CD4-positive, alpha-beta T cell treated with Interleukin-2 at 100 ng/mL for 4 hours (primary cell): ENCODE measurements at places on chromosomes 16 and 17.

GRCh38 chr17:46984341-46984740 lies 5.3 kb upstream of the RPRML start:
- DNase-seq, result no peak

GRCh38 chr16:47644661-47645060 lies 183.5 kb downstream of the PHKB start:
- DNase-seq, result no peak

DNA sequence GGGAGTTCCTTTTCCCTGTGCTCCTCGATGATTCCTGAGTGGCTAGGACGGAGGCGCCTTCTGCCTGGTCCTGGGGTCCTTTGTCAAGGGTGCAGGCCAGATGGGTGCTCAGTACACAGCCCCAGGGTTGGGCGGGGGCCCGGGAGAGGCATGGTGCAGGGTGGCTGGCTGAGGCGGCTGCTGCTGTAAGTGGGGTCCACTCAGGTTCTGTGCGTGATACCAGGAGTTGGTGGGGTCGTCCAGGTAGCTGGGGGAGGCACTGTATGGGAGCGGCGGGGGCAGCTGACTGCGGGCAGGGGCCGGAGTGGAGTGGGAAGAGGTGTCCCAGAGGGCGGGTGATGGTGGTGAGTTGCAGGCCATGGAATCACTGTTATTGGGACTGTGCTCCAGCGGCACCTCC lies 3.6 kb downstream of the DLX3 start:
- no peak for DNase-seq

DNA sequence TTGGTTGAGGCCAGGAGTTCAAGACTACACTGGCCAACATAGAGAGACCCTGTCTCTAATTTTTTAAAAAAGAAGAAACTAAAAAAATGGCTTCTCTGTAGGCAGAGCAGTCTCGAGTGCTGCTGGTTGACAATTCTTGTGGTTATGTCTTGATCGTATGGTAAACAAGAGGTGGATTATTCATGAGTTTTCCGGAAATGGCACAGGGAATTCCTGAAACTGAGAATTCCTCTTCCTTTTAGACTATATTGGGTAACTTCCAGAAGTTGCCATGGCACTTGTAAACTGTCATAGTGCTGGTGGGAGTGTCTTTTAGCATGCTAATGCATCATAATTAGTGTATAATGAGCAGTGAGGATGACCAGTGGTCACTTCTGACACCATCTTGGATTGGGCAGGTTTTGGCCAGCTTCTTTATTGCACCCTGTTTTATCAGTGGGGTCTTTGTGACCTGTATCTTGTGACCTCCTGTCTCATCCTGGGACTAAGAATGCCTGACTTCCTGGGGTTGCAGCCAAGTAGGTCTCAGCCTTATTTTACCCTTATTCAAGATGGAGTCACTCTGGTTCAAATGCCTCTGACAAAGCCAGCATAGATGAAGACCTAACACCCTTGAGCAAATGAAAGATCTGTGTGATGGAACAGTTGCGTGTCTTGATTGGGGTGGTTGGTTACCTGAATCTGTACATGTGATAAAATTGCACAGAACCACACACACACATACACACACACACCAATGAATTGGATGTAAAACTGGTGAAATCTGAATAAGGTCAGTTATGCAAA lies 30.2 kb downstream of the BMERB1 start:
- no peak for DNase-seq

- DNase-seq, result peak; percentile 16
Measured at GRCh38 chr17:28946239-28946638, 5.1 kb downstream of the PHF12 start.

- no peak for DNase-seq
Measured at GRCh38 chr17:78346605-78347250, 13.1 kb downstream of the SOCS3 start.

DNA sequence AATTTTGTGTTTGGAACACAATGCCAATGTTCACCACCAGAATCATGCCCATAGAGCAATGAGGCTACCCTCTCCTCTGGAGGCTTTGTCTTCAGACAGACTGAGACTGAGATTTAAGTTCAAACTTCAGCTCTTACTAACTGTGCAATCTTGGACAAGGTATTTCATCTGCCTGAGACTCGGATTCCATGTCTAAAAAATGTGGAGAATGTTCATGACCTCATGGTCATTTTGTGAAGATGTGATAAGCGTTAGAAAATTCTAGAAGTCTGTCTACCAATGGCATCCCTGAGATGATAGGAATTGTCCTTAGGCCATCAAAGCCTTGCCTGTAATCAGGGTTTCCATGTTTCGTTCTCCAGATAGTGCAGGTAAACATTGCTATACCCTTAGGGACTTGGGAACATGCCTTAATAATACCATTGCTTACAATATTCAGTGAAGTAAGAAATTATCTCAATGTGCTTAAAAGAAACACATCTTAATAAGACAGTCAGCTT lies 388.2 kb upstream of the MAF start:
- no peak for DNase-seq

GRCh38 chr17:76432004-76432403 lies 20.9 kb downstream of the UBE2O start:
- DNase-seq, result no peak

- peak; percentile 20 for DNase-seq
Measured at GRCh38 chr17:60102632-60103096, 23.9 kb upstream of the HEATR6 start.

DNA sequence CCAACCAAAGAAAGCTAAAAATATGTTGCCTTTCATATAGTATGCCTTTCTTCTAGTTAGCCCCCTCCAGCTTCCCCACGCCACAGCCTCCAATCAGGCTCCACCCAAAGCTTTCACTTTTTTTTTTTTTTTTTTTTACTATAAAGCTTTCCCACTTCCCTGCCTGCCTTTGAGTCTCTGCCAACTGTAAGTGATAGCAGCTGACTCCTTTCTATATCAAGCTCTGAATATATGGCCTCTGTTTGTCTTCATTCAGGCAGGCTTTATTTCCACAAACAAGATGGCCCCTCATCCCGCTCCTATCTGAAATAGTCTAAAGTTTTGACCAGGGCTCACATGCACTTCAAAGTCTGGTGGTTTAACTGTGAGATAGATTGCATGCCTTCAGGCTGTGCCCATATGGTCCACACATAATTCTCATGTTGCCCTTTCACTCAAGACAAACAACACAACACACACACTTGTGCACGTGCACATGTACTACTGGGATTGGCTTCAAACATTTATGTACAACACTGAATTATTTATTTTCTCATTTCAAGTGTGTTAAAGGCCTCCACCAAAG lies 39.8 kb upstream of the DYNLRB2 start:
- no peak for DNase-seq

DNA sequence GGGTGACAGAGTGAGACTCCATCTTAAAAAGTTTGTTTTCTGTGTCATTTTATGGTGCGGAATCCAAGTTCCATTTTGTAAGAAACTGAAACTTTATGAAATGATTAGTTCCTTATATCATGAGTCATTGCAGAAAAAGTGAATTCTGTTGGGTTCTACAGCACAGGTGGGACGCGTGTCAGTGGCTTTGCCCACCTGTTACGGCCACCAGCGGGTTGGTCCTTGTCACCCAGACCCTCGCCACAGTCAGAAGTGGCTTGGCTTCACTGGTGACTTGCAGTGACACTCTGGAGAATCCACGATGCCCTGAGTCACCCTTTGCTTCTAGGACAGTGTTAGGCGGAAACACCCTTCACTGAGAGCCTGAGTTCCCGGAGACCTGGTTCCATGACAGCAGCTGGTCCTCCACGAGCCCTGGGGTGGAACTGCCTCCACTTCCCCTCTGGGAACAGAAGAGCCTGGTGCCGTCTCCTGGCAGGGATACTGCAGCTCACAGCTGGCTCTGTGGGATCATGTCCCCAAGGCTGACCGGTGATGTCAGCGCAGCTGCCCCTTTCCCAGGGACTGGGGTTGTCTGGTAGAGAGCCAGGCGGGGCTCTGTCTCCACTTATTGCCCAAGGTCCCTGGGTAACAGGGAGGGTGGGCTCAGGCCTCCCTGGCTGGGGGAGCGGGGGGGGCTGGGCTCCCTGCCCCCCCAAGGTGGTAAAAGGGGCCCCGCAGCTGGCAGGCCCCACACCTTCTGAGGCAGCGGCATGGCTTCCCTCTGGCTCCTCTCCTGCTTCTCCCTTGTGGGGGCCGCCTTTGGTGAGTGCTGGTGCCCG lies at the start of gene CTRB1:
TSS of gene CTRB1 (plus strand) at position 733 of the 821 bp plus-strand sequence. CDS start at position 753, 20 bp downstream.
- DNase-seq, result no peak

DNA sequence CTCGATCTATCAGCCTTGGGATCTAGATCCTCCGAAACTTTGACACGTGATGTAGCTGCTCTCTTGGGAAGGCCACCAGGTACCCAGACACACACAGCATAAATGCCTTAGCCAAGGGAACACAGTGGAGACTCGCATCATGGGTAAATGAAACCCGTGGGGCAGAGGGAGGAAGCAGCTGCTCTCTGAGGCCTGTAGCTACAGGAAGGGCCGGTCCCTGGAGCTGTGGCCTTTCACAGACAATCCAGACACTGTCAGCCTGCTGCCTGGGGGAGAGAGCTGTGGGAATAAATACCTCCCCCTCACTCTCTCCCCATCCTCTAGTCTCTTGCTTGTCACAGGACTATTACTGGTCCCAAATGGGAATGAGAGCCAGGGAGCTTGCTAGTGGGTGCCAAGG lies 351.2 kb downstream of the UTP18 start:
- DNase-seq, result no peak

DNA sequence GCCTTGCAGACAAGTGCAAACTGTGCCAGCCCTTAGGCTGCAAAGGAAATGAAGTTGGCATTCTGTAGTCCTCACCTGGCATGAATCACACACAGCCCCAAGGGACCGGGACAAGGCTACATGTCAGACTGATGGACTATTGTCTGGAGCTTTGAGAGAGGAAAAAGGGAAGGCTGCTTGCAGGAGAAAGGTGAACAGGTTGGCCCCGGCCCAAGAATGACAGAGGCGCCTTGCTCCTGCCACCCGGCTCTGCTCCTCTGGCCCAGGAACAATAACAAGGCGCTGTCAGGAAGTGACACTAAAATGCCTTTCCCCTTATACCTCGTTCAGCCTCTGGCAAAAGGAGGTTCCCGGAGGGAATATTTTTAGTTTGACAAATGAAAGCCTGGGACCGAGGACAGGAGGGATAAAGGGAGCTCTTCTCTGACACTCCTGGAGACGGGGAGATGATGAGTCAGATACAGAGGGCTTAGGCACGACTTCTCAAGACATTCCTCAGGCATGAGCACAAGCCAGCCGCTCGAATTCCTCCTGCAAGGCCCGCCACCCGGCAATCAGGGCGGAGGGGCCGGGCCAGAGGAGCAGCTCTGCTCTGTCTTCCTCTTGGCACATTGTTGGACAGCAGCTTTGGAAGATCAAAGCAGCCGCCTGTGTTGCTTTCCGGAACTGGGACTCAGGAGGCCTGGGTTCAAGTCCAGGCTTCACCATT lies 105.8 kb downstream of the NOG start:
- DNase-seq, result no peak

DNA sequence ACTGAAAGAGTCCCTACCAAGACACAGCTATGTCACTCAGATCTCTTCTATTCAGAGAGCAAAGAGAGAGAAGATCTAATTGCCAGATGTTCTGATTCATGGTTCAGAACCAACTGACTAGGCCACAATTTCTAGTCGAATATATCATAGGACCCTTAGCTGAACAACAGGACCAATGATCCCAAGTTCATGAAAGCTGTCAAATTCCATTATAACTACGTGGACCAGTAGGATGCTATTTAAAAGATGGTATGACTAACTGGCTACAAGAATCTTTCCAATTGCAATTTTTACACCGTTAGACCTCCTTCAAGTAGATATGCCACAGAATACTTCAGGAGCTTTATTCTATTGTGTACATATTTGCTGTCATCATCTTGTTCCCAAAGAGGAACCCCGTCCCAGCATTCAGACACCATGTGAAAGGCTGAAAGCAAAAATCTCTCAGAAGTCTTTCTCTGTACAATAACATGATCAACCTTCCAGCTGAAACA lies 26.0 kb downstream of the DCUN1D3 start:
- DNase-seq, result no peak

- DNase-seq, result no peak
Measured at GRCh38 chr17:39200957-39201510, 951 bp downstream of the RPL19 start.

DNA sequence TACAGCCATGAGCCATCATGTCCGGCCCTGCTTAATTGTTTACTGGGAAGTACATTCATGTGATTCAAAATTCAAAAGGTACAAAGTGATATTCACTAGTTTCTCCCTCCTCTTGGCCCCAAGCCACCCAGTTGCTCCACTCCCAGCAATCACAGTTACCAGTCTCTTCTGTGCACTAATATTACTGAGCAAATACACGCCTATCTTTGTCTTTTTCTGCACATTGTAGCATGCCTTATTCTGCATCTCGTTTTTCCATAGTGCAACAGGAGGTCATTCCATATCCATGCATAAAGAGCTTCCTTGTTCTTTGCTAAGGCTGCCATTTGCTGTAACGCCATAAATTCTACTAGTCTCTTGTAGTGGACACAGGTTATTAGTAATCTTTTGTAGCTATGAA lies 2.2 kb upstream of the ALOX15 start:
- DNase-seq, result no peak

DNA sequence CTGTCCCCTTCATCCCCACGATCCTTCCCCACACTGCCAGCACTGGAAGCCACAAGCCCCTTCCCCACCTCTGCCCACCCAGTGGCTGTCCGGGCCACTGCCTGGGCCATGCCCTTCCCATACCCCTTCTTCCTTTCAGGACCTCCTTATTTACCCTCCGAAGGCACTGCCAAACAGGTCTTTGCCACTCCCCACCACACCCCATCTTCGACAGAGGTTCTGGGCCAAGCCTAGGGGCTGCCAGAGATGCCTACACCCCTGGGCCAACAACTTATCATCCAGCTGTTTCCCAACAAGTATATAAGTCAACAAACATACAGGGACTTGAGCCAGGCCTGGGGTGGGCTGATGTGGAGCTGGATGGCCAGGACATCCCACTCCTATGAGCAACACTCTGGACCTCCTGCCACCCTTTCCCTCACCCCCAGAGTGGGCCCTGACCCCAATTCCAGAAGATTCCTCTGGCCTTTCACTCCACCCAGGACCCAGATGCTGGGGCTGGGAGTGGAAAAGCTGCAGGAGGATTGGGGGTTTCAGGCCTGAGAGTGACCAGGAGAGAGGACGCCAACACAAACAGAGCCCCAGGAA lies 1.5 kb upstream of the PPP1R1B start:
- no peak for DNase-seq

GRCh38 chr17:31806921-31807320 lies 52.1 kb downstream of the COPRS start:
- DNase-seq, result no peak

DNA sequence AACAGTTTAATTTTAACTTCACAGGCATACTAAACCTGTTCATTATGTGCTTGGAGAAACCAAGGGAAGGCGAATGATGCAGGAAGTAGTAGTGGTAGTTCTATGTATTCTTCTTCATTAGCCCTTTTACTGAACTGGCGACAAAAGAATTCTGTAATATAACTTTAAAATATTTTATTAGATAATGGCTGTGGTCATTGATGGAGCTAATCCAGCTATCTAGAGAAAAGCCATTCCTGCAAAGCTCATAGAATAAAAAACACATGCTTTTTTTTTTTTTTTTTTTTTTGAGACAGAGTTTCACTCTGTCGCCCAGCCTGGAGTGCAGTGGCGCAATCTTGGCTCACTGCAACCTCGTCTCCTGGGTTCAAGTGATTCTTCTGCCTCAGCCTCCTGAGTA lies 23.5 kb downstream of the TANC2 start:
- no peak for DNase-seq
